ENCODE measurements at places on chromosomes 7 and 10. TPM values are rescaled to one million over a fixed set of nuclear protein-coding genes. Genes with fewer than 3 reads are reported as not detected.
A peak's percentile ranks its signal among the peaks of the same experiment; 100 is the strongest.

Gene ZNF117
- total RNA-seq = 3.8 TPM

Gene HNRNPH3
- 171 TPM for total RNA-seq

Gene CYTH3
- total RNA-seq = 4.9 TPM

Gene LRRC4
- 0.51 TPM for total RNA-seq

Gene RTKN2
- 1.7 TPM for total RNA-seq

DNA sequence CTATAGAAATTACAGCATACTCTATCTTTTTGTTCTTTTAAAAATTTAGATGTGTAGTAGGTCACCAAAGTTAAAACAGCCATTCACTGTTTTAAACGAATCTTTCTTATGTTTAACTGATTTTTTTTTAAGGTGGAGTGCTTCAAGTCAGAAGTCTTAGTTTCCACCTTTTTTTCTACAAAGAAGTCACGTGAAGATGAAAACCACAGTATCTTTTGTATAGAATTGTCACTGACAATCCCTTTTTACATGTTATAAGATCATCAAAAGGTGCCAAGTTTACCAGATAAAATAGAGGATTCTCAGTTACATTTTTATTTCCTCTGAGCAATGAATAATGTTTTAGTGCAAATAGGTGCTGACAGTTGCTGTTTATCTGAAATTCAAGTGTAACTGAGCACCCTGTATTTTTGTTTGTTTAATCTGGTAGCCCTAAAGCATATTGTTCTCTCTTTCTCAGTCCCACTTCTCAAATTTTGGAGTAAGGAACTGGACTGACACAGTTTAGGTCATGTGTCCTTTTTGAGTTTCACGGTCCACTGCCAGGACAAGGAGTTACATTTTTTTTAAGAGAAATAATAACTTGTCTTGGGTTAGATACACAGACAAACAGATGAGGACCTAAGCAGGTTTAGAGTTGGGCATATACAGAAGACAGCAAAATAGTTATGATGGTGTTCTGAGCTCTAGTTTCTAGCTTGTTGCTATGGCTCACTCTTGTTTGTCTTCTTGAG lies 233.2 kb upstream of the MBL2 start:
- DNase-seq = no peak

- peak; percentile 71 for DNase-seq
These were observed 100.6 kb downstream of the FAM204A start for GRCh38 chr10:118241229-118242137.

DNA sequence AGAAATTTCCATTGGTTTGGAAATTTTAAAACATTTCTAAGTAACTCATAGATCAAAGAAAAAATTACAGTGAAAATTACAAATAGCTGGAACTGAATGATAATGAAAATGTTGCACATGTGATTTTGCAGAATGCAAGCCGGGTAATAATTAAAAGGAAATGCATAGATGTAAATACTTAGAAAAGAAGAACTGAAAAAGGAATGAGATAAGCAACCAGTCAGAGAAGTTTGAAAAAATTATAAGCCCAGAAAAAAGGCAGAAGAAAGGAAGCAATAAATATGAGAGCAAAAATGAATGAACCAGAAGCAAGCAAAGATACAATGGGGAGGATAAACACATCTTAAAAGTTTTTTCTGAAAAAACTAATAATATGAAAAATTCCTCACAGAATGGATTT lies 3.2 kb upstream of the TMEM273 start:
- no peak for DNase-seq

- no peak for DNase-seq
These were observed 130.6 kb upstream of the EFCAB10 start for GRCh38 chr7:105711726-105712402.

DNA sequence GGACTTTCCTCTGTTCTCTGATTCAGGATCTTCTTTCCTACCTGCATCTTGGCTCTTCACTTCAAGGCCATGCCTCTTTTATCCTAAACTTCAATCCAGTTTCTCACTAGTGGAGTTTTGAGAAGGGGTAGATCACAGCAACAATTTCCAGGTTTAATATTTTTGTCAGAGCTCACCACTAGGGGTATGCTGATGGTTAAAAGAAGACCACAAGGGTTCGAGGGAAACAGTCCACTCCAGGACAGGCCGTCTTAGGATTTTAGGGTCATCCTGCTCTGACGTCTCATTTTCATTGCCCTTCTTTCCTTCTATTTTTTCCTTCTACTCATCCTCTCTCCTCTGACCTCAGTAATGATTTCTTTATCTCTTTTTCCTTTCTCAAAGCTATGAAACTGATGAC lies 11.3 kb downstream of the STAG3 start:
- DNase-seq = no peak

- DNase-seq = no peak
These were observed 23.7 kb downstream of the SHH start for GRCh38 chr7:155788616-155789000.

DNA sequence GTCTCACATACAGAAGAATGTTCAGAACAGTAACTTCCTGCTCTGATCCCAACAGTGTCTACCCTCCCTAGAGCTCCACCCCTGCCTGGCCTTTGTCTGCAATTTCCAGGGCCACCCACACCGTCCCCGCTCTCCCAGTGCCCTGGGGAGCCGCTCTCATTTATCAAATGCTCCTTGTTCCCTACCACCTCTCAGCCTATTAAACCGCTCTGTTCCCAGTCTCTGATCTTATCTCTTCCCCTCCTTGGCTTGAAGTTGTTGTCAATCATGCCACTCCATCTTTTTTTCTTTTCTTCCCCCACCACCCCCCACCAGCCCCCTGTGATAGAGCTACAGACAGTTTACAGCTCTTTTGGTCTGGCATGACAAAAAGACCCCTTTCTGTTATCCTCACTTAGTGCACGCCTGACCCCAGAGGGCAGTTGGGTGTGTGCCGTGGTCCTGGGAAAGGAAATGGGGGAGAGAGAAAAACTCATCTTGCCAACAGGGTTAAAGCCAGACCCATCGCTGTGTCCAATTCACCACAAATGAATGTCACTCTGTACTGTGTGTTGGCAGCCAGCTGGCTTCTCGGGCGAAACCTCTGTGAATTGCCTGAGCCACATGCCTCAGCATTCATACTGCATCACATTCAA lies 28.8 kb upstream of the HECTD2 start:
- no peak for DNase-seq

DNA sequence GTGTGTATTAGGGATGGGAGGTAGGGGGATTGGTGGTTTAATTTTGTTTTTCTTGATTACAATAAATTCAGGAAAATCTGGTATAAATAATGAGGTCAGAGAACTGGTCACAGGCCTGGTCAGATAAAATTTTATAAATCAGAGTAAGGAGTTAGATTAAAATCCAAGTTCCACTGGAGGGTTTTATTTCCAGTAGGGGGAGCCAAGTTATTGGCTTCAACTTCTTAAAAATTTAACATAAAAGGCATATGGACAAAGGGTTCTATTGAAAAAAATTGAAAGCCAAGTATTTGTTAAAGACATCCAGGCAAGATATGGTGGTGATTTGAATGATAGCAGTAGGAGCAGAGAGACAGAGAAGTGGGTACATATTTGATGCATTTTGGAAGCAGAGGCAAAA lies 763.3 kb downstream of the SORCS1 start:
- no peak for DNase-seq

GRCh38 chr10:113056441-113057021 lies 106.5 kb downstream of the TCF7L2 start:
- DNase-seq = no peak

DNA sequence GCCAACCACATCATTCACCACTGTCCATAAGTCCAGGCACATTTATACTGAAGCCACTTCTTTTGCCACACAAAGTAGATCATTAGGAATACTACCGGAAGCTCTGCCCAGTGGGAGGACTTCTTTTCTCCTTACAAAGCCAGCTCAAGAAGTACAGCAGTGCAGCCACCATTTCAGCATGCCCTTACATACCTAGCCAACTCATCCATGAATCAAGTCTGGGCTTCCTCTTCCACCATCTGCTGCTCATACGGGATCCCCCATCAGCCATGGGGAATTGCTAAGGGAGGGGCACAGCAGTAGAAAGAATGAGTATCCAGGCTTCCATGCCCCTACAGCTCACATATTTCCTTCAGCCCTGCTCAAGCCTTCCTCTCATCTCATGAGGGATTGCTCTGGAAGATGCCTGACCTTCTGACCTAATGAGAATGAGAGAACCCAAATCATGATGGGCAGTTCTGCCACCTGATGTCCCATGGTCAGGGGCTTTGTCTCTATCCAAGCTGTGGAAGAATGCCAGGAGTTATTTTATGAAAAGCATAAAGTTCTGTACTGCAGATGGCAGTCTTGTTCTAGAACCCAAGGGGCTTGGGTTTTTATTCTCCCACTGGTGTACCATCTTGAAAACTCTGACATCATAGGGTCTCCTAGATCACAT lies 39.5 kb downstream of the ACSM6 start:
- no peak for DNase-seq

DNA sequence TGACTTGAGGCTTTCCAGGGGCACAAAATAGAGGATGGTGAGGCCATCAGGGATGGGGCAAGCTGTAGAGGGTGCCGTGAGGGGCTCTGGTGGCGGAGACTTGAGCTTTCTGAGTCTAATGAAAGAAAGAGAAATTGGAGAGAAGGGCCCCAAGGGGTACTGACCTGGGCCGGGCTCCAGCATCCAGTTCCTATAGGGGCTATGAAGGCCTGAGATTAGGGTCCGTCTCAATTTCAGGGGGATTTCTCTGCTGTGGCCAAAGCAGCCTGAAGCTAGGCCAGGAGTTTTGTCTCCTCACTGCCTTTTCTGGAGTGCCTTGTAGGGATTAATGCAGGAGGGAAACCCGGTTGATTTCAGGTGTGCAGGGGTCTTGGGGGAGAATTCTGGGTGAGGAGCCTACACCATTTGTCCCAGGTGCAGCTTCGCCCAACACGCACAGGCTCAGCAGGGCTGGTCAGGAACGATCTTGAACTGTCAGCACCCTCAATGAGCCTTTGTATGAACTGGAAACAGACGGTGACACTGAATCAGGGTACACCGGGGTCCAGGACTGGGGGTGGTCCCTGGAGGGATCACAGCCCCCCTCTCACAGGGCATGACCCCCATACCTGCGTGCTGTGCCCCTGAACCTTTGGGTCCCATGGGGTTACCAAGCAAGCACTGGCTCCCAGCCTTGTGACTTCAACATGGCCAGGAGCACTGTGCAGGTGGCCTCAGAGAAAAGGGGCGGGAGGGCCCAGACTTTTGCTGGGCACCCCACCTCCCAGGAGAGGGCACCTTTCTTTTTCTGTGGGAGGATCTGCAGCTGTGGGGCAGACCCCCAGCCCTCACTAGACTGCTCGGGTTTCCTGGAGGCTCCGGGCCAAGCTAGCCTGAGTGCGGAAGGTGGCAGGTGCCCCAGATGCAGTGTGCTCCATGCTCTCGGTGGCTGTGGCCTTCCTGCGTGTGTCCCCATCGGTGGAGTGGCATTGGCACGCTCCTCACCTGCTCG lies 122.9 kb upstream of the RET start:
- no peak for DNase-seq

- DNase-seq = no peak
These were observed 23.5 kb upstream of the ABLIM1 start for GRCh38 chr10:114681542-114681941.

DNA sequence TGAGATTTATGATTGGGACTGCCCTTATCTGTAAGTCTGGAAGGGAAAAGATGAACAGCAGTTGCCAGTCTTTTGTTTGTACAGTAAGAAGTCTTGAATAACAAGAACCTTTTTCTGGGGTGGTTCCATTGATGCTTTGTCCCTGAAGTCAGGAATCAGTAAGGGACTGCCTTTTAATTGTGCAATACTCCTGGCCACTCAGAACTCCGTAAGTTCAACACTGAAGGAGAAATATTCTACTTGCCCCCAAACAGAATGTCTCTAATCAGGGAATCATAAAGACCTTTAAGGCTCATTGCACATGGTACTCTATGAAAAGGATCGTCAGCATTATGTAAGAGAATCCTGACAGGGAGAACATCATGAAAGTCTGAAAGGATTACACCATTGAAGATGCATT lies 361.4 kb downstream of the EXOC4 start:
- no peak for DNase-seq

DNA sequence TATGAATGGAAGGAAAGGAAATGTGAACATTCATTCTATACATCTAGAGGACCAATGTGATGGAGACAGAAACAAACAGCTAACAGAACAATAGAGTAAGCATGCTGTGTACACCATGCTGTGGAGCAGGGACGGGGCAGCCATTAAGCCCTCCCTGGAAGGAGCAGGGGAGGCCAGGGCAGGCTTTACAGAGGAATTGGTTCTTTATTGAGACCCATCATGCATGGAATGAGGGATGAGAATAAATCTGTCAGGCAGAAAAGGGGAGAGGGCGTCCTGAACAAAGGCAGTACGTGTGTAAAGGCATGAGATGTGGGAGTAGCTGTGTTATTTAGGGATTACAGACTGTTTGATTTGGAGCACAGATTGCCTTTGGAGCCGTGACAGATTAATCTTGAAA lies 35.2 kb downstream of the STK17A start:
- no peak for DNase-seq

GRCh38 chr7:8592167-8592566 lies 158.8 kb downstream of the NXPH1 start:
- no peak for DNase-seq

DNA sequence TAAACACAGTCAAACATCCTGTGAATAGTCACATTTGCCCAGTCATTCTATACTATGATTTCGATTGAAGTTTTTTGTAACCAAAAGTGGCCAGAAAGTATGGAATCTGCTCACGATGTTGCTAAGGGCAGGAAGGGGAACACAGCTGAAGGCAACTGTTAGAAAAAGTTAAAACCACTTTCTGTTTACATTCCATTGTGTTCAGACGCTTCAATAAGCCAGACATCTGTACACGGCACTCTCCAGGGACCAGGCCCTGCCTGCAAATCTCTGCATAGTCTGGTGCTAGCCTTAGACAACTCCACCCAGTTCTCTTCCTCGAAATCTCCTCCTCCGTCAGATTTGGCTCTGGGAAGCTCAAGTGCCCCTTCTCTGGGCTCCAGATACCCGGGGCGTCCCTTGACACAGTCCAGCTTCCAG lies 17.1 kb upstream of the TMEM120A start:
- no peak for DNase-seq

GRCh38 chr10:117555863-117556262 lies 13.3 kb downstream of the EMX2 start:
- DNase-seq = no peak

DNA sequence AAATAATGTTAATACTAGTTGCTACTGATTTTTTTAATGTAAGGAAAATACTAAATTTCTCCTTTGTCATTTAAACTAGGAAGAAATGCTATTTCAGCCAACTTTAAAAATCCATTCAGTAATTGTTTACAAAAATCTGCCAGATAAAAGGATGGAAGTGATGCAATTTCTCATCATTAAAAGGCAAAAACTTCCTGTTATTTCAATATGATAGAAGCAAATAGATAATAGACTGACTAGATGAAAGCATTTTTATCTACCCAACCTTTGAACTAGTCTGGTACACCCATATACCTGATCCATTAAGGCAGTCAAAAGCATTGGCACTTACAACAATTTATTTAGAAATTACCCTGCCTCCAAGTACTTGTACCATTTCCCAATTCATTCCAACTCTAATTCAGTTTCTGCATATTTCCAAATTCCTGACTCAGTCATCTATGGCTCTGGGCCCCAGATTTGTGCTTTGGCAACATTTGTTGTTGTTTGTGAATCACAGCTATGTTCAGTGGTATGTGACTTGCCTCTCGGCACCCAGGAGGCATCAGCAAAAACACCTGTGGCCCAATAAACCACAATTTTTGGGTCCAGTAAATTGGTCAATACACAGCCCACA lies 482.6 kb upstream of the SEMA3A start:
- no peak for DNase-seq

GRCh38 chr10:117619707-117620405 lies 77.3 kb downstream of the EMX2 start:
- no peak for DNase-seq

GRCh38 chr7:149524394-149524793 lies 26.8 kb upstream of the ZNF746 start:
- no peak for DNase-seq
